ENCODE measurements at places on chromosomes 3 and 15.

GRCh38 chr3:157418104-157418503 is 18.5 kb upstream of the PTX3 start:
- no peak for DNase-seq

- no peak for DNase-seq
Measured at GRCh38 chr3:37862903-37863815, 1.5 kb downstream of the CTDSPL start.

GRCh38 chr3:184391266-184391665 is 11.4 kb downstream of the CHRD start:
- no peak for DNase-seq

GRCh38 chr15:60710656-60711055 is 231.7 kb upstream of the ICE2 start:
- DNase-seq, result no peak

- DNase-seq, result peak; percentile 24
Measured at GRCh38 chr3:184016811-184017671, 643 bp downstream of the ABCC5 start.

GRCh38 chr15:62795700-62796695 is 246.5 kb upstream of the TPM1 start:
- DNase-seq, result no peak

DNA sequence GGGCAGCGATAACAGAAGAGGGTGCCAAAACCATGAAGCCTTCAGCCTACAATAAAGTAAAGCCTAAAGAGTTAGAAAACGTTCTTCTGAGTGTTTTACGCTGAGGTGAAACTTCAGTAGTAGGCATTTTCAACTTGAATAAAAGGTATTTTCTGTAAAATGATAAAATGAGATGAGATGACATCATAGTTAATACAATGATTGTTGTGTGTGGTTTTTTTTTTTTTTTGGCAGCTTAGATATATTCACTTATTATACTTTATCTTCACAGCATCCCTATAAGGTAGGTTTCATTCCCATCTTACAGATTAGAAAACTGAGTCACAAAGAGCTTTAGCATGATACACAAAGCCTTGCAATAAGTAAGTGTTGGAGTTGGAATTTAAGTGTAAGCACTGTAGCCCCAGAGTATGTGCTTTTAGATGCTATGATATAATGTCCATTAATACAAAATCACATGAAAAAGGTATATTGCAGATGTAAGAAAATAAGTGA is 291.9 kb upstream of the GRM7 start:
- DNase-seq, result no peak

GRCh38 chr3:166285001-166285400 is 447.8 kb upstream of the BCHE start:
- no peak for DNase-seq

- no peak for DNase-seq
Measured at GRCh38 chr3:193727089-193727488, 134.1 kb downstream of the OPA1 start.

DNA sequence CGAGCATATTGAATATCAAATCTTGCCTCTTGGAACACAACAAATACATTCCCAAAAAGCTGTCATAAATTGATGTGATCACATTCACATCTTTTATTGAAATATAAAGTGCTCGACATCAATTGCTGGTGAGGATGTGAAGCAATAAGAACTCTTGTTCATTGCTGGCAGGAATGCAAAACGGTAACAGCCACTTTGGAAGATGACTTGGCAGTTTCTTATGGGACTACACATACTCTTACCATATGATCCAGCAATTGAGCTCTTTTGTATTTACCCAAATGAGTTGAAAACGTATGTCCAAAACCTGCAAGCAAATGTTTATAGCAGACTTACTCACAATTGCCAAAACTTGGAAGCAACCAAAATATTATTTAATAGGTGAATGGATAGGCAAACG is 234.9 kb downstream of the CACNA2D3 start:
- DNase-seq, result no peak

DNA sequence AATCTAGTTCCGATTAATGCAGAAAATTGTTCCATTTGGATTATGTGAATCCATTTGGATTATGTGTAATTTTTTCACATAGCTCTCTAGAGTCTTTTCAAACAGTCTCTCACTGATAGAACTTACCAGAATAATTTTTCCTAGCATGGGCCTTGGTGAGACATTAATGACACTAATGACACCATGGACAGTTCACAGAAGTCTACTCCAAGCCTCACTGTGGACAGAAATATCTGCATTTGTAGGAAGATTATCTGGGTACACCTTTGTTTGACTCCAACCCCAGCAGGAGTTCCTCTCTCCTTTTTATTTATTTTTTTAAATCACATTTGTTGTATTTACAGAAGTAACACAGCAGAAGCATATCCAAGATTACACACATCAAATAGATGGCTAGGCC is 27.9 kb downstream of the AADACL2 start:
- DNase-seq, result no peak

DNA sequence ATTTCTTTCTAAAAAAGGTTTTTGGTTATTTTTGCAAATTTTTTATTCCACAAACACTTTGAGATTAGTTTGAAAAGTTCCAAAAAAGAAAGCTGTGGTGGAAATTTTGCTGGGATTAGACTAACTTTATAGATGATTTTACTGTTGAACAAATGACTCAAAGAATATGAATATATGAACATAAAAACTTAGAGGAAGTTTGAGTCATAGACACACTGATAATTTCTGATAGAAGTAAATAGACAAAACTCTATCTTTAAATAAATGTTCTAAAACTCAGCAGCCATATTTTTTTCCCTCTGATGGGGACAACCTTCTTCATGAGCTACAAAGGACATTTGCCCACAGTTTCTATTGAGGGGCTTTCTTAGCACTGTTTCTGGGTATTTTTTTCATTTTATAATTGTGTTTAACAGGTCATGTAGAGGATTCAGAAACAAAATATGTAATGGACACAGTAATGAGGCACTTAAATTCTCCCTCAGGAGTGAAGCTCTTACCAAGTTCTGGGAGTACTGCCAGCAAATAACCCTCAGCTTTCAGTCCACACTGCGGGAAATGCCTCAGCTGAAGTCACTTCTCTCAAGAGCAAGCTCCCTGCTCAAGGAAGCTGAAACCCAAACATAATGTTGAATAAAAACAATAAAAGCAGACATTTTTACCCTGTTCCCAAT is 157.6 kb downstream of the NFKBIZ start:
- DNase-seq, result no peak

DNA sequence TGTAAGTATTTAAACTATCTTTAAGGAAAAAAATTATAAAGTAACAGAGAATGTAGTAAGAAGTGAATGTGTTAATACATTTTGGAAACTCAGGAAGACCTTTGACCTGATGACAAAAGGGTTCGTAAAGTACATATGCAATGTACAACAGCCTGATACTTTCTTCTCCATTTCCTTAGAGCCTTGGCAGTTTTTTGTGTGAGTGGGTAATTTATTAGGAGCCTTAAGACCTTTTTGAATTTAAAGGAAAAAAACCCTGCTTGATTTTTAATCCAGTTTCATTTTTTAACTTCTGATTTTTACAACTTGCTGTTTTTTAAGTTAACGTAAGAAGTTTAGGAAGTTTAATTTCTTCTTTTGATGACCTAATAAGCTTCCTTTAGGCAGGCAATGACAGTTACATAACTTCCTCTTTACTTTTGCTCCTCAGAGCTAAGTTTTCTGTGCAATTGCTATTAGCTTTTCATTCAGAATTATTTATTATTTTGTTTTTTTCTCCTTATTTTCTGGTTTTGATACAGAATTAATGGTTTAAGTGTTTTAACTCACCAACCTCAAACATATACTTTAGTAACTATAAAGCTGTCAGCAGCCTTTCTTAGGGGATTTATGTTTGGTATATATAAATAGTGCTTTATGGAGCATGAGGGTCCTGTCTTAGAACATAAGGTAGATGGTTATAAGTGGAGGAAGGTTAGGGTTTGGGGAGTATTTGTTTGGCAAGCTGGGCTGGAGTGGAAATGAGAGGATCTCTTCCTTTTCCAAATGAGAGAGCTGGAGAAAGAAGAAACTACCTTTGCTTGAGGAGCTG is 35.2 kb downstream of the ARMC8 start:
- no peak for DNase-seq

DNA sequence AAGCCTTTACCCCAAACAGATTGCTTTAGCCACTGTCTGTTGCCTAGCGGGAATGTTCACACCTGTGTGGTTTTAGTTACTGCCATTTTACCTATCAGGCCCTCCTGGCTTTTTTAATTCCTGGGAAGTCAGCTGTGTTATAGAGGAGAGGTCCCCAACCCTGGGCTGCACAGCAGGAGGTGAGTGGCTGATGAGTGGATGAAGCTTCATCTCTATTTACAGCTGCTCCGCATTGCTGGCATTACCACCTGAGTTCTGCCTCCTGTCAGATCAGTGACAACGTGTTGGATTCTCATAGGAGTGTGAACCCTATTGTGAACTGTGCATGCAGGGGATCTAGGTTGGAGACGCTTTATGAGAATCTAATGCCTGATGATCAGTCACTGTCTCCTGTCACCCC is 127.0 kb downstream of the MBNL1 start:
- no peak for DNase-seq

DNA sequence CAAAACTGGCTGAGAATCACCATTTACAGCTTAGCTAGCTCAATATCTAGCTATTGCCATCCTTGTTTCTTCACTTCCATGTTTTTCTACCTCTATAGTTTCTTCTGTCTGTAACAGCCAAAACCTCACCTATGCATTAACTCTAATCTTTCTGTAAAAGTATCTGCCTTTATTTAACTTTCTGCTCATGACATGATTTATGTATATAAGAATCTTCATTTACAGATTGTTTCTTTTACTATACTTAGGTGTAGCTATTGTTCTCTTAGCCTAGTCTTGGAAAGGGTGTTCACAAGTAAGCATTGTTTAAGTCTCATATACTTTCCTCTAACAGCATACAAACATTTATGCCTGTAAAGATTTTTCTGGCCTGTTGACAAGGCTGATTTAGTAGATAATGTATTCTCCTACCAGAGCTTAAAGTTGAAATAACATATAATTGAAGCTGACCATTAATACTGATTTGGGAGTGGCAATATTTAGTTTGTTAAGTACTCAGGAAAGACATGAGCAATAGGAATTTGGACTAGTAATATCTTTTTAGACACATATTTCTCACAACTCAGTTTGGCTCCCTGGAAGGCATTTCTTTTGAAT is 9.4 kb downstream of the FILIP1L start:
- DNase-seq, result no peak

- no peak for DNase-seq
Measured at GRCh38 chr15:70783610-70784022, 20.3 kb upstream of the UACA start.

- peak; percentile 4 for DNase-seq
Measured at GRCh38 chr3:79086514-79086913, 681.3 kb downstream of the ROBO1 start.

GRCh38 chr3:50815844-50816243 is 141.1 kb downstream of the DOCK3 start:
- no peak for DNase-seq

DNA sequence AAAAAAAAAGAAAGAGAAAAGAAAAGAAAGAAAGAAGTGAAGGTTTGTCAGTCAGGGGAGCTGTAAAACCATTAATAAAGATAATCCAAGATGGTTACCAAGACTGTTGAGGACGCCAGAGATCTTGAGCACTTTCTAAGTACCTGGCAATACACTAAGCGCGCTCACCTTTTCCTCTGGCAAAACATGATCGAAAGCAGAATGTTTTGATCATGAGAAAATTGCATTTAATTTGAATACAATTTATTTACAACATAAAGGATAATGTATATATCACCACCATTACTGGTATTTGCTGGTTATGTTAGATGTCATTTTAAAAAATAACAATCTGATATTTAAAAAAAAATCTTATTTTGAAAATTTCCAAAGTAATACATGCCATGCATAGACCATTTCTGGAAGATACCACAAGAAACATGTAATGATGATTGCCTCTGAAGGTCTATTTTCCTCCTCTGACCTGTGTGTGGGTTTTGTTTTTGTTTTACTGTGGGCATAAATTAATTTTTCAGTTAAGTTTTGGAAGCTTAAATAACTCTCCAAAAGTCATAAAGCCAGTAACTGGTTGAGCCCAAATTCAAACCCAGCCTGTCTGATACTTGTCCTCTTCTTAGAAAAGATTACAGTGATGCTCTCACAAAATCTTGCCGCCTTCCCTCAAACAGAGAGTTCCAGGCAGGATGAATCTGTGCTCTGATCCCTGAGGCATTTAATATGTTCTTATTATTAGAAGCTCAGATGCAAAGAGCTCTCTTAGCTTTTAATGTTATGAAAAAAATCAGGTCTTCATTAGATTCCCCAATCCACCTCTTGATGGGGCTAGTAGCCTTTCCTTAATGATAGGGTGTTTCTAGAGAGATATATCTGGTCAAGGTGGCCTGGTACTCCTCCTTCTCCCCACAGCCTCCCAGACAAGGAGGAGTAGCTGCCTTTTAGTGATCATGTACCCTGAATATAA is 2.0 kb downstream of the B2M start:
- DNase-seq, result no peak

- no peak for DNase-seq
Measured at GRCh38 chr15:29285386-29285785, 15.8 kb upstream of the NSMCE3 start.

DNA sequence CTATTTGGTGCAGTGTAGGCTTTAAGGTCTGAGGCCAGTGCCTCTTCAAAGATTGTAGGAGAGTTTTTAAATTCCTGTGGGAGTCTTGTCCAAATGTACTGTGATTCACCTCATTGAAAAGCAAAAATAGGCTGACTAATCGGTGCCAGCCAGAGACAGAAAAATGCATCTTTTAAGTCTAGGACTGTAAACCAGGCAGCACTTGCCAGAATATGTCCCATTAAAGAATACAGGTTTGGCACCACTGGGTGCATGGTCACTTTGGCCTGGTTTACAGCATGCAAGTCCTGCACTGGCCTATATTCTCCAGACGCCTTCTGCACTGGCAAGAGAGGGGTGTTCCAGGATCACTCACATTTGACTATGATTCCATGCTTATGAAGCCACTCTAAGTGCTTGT is 20.3 kb upstream of the NOX5 start:
- no peak for DNase-seq

DNA sequence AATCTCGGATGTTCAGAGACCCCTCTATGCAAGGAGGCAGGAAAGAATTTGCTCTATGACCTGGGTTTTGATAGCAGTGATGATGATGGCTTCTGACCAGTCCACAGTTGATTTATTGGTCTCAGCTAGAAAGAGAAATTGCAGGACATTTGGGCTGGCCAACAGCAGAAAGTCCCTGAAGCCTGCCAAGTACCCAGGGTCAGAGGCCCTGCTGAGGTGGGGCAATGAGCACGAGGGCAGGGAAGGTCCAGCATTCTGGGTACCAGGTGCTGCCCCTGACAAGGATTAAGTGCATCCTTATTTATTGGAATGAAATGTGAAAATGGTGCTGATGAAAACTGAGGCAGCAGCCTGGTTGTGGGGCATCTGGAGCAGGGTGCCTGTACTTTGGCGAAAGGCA is 19.8 kb downstream of the C3orf62 start:
- DNase-seq, result no peak

- no peak for DNase-seq
Measured at GRCh38 chr15:25134546-25134945, 179.8 kb downstream of the SNRPN start.

DNA sequence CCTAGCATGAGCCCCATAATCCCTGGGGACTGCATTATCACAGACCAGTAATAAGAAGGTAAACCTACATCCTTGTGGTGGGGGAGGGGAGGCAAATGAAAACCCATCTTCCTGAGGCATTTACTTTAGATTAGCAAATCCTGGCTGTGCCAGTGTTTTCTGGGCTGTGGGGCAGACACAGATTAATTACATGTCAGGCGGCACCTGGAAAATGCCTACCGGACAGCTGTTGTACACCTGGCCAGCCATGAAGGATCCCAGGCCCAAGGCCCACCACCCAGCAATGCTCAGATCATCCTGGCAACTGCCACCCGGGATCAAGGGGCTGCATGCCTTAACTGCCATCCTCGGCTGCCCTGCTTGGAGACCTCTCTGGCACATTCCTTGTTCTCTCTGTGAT is 59.1 kb upstream of the RASA2 start:
- no peak for DNase-seq
